Stimulated activated CD4-positive, alpha-beta T cell treated with anti-CD3 and anti-CD28 coated beads, Interleukin-2, amount 100 ng/mL, for 48 hours (primary cell): ENCODE measurements at places on chromosomes 16 and 17.
A peak's percentile ranks its signal among the peaks of the same experiment; 100 is the strongest.

DNA sequence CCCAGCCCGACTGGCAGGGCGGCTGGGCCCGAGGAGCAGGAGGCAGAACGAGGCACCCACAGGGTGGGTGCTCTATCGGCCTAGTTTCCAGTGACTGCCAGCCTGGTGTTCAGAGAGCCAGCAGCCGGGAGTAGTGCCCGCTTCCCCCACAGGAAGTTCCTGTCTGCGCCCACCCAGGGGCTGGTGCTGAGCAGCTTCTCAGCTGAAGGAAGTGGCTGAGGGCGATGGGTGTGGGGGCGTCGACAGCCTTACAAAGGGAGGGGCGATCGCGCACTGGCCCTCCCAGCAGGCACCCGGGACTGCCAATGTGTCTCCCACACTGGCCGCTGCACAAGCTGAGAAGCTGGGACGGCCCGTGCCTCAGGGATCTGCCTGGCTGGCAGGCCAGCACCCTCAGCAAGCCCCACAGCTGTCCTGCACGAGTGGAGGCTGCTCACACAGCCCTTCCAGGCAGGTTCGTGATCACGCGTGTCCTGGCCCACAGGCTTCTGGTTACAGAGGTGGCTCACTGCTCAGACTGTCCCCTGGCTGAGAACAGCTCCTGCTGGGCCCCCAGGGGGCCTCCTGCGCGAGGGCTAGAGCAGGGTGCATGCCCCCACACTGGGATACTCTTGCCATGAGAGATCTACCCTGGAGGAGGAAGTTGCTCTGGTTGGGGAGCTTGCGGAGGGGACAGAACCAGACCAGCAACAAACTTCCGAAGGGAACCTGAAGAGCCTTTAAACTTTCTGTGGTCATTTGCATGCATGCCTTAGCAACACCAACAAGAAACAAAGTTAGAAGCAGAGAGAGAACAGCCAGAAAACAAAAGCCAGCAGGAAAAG is 2.5 kb downstream of the RNF166 start:
- DNase-seq: peak; percentile 64

GRCh38 chr17:69511250-69511649 is 96.8 kb downstream of the MAP2K6 start:
- no peak for DNase-seq

DNA sequence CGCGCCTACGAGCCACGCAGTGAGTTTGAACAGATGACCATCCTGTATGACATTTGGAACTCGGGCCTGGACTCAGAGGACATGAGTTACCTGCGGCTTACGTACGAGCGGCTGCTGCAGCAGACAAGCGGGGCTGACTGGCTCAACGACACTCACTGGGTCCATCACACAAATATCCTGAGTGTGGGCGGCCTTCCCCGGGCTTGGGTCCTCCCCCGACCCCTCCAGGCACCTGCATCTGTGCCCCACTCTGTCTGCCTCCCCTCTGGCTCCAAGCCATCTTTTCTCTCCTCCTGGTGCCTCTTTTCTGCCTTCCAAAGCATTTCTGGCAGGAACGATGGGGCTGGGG is 5.0 kb upstream of the HSD3B7 start:
- no peak for DNase-seq

GRCh38 chr17:81566461-81567126 is 14.4 kb upstream of the FAAP100 start:
- DNase-seq: no peak

DNA sequence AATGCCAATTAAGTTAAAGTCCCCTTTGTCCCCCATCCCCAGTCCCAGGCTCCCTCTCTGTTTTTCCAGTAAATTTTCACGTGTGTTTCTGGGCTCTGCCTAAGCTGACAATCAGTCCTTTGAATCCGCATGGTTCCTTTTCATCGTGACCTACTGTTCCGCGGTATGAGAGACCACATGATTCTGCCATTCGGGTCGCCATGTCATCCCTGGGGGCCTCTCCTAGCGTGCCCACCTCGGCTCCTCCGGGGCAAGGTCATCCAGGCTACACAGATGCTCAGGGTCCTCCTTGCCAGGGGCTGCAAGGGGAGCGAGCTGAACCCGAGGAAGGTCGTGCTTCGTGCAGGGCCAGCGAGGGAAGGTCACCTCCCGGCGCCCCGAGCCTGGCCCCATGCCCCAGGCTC is 157.6 kb downstream of the RAB11FIP4 start:
- DNase-seq: no peak

- no peak for DNase-seq
Measured at GRCh38 chr17:348692-349425, 3.7 kb downstream of the RPH3AL start.

DNA sequence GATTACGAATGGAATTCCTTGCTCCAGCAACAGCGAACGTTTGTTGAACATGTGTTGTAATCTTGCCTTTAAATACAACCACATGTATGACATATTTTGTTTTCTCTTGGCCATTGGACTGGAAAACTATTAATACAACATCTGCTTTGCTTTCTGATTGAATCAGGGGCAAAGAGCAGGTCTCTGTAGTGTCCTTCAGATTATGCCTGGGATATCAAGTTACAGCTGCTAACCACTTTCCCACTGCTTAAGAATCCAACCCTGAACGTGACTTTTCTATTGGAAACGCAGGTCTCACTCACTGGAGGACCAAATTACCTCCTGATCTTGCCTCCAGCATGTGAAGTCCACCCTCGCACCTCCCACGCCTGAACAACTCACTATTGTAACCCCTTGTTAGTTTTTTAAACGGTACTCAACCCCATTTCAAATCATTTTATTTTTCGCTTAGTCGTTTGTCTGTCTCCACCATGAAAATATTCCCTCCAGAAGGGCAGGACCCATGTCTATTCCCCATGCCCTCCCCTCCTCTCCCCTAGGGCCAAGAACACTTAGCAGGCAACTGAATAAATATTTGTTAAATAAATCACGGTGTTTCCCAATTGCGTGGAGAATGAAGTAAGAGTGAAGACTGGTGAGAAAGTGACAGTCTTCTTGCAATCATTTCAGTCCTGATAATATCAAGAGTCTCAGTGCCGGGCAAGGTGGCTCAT is 57.4 kb upstream of the MRTFB start:
- no peak for DNase-seq
